ENCODE measurements at places on chromosomes 3 and 15.

DNA sequence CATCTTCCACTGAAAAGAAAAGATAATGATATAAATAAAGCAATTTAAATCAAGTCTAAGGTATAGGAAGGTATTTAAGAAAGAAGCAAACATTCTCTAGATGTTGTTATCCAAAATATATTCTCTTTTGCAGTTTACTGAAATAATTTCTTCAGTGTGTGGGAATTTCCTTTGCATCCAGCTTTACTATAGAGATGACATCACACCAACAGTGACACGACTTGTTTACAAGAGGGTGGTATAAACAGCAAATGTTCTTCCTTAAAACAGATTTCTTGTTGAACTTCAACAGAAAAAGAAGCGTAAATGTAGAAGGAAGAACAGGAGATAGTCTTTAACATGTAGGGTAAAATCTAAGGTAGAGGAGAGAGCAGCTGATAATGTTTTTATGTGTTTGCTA, 202.5 kb downstream of the ROBO2 start:
- DNase-seq, result no peak

GRCh38 chr3:64351713-64352638, 126.7 kb upstream of the PRICKLE2 start:
- no peak for DNase-seq

- no peak for DNase-seq
Measured at GRCh38 chr3:143970773-143971358, 757 bp upstream of the DIPK2A start.

GRCh38 chr3:82474711-82475110, 713.3 kb upstream of the GBE1 start:
- DNase-seq, result no peak

DNA sequence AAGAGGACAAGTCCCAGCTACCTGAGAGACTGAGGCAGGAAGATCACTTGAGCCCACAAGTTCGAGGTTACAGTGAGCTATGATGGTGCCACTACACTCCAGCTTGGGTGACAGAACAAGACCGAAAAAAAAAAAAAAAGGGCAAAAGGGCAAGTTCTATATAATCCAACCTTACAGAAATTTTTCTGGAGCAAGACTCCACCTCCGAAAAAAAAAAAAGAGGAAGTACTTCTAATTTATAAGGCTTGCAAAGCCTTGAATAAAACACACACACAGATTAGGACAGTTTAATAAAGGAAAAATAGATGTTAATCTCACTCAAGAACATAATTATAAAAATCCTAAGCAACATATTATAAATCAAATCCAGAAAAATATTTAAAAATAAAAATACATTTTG, 14.4 kb upstream of the XYLB start:
- no peak for DNase-seq

DNA sequence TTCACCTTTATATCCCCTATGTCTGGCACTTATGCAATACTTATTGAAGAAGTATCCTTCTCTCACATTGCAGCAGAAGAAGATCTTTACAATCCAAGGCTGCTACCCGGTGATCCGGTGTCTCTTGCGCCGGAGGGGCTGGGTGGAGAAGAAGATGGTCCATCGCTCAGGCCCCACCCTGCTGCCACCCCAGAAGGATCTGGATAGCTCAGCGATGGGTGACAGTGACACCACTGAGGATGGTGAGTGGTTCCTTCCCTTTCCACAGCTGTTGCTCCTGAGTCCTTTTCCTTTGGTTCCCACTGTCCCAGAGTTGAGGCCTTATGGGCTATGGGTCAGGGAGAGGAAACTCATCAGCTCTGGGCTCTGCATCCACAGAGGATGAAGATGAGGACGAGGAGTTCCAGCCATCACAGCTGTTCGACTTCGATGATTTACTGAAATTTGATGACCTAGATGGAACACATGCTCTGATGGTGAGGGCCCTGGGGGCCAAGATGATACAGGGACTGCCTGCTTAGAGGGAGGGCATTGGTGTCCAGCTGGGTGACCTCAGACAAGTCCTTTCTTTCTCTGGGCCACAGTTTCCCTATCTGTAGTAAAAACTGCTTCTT, 2.9 kb downstream of the TTLL3 start:
- DNase-seq, result no peak

- no peak for DNase-seq
Measured at GRCh38 chr3:105402287-105402801, 35.6 kb downstream of the ALCAM start.

- no peak for DNase-seq
Measured at GRCh38 chr3:37906734-37907282, 45.1 kb downstream of the CTDSPL start.

- no peak for DNase-seq
Measured at GRCh38 chr3:52420388-52420787, 24.5 kb downstream of the SEMA3G start.

- no peak for DNase-seq
Measured at GRCh38 chr15:55734641-55735040, 8.3 kb downstream of the PRTG start.

DNA sequence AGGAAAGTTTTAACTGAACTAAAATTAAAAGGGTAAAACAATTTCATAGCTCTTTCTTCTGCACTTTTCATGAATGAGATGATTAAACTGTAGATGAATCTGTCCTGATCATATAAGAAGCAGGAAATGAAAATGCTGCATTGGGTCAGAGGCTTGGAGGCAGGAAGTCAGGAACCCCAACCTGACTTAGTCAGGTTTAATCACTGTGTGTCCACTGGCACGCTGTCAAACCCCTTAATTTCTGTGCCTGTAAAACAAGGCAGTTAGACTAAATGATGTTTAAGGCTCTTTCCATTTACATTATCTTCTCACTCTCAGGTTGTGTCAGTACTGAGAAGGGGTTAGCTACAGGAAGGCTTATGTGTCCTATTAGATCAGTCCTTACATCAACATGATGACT, 193.3 kb upstream of the TTC14 start:
- no peak for DNase-seq

DNA sequence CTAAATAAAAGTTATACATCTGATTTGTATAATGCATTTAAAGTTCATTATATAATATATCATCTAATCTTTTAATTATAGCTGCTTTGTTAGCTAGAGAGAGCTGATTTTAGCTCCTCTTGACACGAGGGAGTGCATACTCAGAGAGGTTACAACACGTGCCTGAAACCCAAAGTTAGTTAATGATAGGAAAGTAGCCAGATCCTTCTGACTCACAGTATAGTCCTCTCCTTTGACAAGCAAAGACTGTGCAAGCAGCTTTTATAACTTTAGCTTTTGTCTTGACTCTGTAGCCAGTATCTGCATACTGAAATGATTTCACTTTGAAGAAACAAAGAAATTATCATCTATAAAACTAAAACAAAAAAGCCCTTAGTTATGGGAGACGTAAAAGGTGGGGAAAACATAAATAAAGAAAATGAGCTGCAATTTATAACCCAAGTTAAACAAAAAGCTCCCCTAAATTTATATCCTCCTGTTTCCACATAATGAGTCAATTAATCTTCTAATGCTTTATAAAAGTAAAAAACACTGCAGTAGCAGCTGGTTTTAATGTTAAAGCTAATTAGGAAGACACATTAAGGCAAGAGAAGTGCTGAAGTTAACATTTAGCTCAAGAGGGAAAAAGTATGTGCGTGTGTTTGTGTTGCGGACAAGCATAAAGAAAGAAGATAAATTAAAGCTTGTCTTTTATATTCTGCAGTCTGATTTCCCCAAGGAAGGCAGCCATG, 13.1 kb downstream of the GABRR3 start:
- DNase-seq, result no peak

- no peak for DNase-seq
Measured at GRCh38 chr3:107367353-107367752, 9.9 kb upstream of the CCDC54 start.

GRCh38 chr15:94692710-94693109, 461.3 kb downstream of the MCTP2 start:
- DNase-seq, result no peak

GRCh38 chr15:47548231-47548630, 169.1 kb upstream of the SEMA6D start:
- DNase-seq, result no peak

- no peak for DNase-seq
Measured at GRCh38 chr3:71579935-71580406, 3.6 kb downstream of the FOXP1 start.
